ENCODE measurements at places on chromosomes 12 and 14.
A peak's percentile ranks its signal among the peaks of the same experiment; 100 is the strongest.

GRCh38 chr14:54216827-54217226, 180.0 kb upstream of the CDKN3 start:
- no peak for DNase-seq

DNA sequence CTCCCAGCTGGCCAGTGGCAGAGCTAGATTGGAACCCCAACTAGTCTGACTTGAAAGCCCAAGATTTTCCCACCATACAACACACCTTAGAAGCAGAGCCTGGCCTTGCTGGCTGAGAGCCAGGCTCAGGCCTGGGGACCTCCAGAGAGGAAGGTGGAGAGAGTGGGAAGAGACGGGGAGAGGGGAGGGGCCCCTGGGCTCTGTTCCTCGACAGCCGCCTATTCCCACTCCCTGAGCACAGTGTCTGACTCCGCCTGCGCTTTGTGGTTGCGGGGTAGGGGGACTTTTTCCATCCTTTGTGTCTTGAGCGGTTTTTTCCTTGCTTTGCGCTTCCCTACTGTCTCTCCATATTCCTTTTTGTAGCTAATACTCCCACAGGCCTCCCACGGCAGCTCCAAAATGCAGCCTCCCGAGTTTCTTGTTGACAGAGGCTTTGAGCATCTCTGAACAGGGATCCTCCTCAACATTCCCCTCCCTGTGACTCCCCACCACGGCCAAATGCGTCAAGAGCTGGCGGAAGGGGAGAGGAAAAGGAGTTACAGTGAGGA, 4.0 kb upstream of the KCNH3 start:
- DNase-seq: no peak

- DNase-seq: peak; percentile 92
Observed at GRCh38 chr14:65927931-65928356, 515.4 kb downstream of the FUT8 start.

- peak; percentile 35 for DNase-seq
Observed at GRCh38 chr12:91361864-91362263, 179.2 kb upstream of the DCN start.

- DNase-seq: no peak
Observed at GRCh38 chr14:48970943-48971342, 615.2 kb downstream of the RPS29 start.

- no peak for DNase-seq
Observed at GRCh38 chr14:103064978-103065377, 7.6 kb upstream of the CDC42BPB start.

- DNase-seq: peak; percentile 23
Observed at GRCh38 chr14:35766700-35767082, 42.4 kb downstream of the RALGAPA1 start.

- DNase-seq: no peak
Observed at GRCh38 chr14:97916669-97917568, 1119.7 kb downstream of the VRK1 start.

- DNase-seq: no peak
Observed at GRCh38 chr14:91402771-91403600, 14.6 kb downstream of the CCDC88C start.

- DNase-seq: no peak
Observed at GRCh38 chr12:100058482-100059029, 73.8 kb upstream of the ANKS1B start.

- no peak for DNase-seq
Observed at GRCh38 chr12:45329702-45330101, 113.8 kb downstream of the ANO6 start.

GRCh38 chr12:49887536-49888401, 15.9 kb downstream of the FAIM2 start:
- no peak for DNase-seq

- no peak for DNase-seq
Observed at GRCh38 chr12:2624543-2625288, 170.1 kb upstream of the FKBP4 start.

DNA sequence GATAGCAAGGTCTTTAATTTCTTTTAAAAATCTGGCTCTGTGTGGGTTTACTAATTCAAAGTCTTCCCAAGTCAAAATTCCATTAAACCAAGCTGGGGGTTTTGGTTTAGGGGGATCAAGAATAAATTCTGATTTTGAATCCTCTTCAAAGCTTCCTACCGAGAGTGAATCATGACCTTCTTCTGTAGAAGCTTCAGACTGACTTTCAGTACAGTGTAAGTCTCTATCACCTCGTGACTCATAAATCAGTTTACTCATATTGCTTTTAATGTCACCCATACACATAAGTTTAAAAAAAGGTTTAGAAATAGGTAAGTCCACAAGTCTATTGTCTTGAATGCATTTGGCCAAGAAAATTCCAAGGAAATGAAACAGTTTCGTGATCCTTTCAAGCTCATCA, 80.6 kb upstream of the STRN3 start:
- peak; percentile 25 for DNase-seq

GRCh38 chr12:90987101-90987500, 17.7 kb downstream of the EPYC start:
- no peak for DNase-seq

DNA sequence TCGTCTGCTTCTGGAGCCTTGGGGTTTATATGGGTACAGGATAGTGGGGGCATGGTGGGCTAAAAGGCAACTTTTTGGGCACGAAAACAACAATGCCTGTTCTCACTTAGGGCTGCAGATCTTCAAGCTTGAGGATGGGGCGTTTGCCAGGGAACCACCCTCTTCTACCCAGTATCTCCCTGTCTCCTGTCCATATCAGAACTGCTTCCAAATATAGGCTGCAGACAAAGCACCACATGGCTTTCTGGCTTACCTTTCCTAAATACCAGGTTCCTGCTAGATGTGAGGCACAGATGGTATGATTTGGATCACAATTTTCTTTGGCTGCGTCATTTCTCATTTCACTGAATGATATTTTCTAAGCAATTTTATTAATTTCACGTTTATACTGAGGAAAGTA, 70.4 kb downstream of the CMAS start:
- no peak for DNase-seq

GRCh38 chr12:103441437-103442181, 54.2 kb downstream of the C12orf42 start:
- peak; percentile 77 for DNase-seq

DNA sequence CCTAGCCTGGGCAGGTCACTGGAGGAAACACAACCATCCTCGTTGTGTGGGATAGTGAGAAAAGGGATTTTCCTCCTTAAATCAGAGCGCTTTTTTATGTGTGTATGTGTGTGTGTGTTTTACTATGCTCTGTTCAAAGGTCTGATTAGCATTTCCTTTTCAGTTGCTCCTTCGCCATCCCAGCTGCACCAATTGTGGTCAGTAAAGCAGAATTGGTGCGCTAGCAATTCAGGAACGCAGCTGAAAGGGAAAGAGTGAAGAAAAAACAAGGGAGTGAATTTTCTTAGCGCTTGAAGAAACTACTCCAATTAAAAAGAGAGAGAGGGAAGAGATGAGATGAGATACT, 173.3 kb upstream of the PARP11 start:
- no peak for DNase-seq

- DNase-seq: peak; percentile 6
Observed at GRCh38 chr12:128644664-128645296, 179.0 kb downstream of the SLC15A4 start.

GRCh38 chr14:29823816-29824215, 103.8 kb downstream of the PRKD1 start:
- no peak for DNase-seq

DNA sequence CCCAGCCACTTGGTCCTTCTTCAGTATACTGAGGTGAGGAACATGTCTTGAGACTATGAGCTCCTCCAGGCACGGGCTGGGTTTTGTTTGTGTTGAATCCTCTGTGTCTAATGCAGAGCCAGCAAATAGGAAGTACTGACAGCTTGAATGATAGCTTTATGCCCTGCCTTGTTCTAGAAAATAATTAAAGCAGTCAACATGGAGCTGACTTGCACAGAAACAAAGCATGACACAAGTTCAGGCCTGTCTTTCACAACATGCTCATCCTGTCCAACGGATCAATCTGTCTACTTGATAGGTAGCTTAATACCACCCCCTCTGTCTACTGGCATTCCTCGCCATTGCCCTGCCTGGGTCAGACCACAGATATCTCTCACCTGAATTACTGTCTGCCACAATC, 140.9 kb downstream of the ESRRB start:
- no peak for DNase-seq

Measured in activated CD4-positive, alpha-beta T cell treated with anti-CD3 and anti-CD28 coated beads, Interleukin-2, amount 50 U/mL, for 16 hours (primary cell).